ENCODE measurements at places on chromosomes 7 and 10.

- no peak for DNase-seq
Measured at GRCh38 chr7:40403703-40404476, 269.1 kb downstream of the SUGCT start.

- DNase-seq: no peak
Measured at GRCh38 chr7:116571552-116571951, 46.7 kb downstream of the CAV1 start.

- no peak for DNase-seq
Measured at GRCh38 chr10:49162761-49163310, 25.4 kb downstream of the TMEM273 start.

GRCh38 chr10:1141701-1142100, 85.5 kb downstream of the WDR37 start:
- DNase-seq: no peak

- DNase-seq: no peak
Measured at GRCh38 chr10:111593578-111593977, 516.7 kb downstream of the ADRA2A start.

GRCh38 chr10:112981553-112981952, 31.5 kb downstream of the TCF7L2 start:
- DNase-seq: no peak

GRCh38 chr7:44289341-44290251, 35.8 kb downstream of the CAMK2B start:
- no peak for DNase-seq

GRCh38 chr7:874031-874749, 2.2 kb upstream of the GET4 start:
- DNase-seq: no peak

- no peak for DNase-seq
Measured at GRCh38 chr10:91987397-91988037, 63.9 kb downstream of the BTAF1 start.

DNA sequence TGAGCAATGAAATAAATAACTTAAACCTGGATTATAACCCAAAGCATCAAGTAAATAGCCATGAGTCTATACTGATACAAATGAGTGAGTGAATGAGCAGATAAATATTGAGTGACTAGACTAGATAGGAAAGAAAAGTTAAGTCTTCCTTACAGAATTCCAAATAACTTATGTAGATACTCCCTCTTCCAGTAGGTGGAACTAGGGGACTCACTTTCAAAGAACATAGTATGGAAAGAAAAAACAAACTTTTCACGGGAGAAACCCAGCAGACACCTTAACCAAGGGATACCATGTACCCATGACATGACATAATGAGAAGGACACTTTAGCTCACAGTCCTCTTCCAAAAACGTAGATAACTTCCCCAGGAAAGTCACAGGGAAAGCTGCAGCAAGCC, 32.2 kb downstream of the CSGALNACT2 start:
- no peak for DNase-seq

DNA sequence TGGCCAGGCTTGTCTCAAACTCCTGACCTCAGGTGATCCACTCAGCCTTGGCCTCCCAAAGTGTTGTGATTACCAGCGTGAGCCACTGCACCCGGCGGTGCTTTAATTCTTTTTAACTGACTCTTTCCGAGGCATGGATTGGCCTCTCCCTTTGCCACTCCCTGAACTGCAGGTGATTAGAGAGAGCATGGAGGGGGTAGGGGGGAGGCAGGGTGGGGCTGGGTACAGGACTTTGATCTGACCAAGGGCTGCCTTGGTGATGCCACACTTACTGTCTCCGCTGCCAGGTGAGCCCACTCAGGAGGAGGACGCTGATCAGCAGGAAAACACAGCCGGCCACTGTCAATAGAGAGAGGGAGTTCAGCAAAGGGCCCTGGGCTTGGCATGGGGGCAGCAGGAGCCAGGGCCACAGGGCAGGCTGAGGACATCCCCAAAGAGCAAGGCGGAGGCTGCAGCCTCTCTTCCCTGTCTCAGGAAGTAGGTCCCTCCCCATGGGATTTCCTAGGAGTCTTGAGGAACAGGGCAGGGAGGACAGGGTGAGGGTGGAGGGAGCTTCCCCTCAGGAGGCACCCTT, 40.5 kb upstream of the IL15RA start:
- no peak for DNase-seq

GRCh38 chr10:71125749-71126107, 86.6 kb upstream of the UNC5B start:
- no peak for DNase-seq

GRCh38 chr10:28479425-28479865, 53.5 kb upstream of the WAC start:
- no peak for DNase-seq

- no peak for DNase-seq
Measured at GRCh38 chr7:49037346-49038210, 113.2 kb downstream of the CDC14C start.
